ENCODE measurements at places on chromosomes 11 and 22.

GRCh38 chr11:34225091-34225490 lies 119.7 kb downstream of the NAT10 start:
- DNase-seq = no peak

GRCh38 chr11:83572581-83573496 lies 286.7 kb upstream of the CCDC90B start:
- DNase-seq = no peak

DNA sequence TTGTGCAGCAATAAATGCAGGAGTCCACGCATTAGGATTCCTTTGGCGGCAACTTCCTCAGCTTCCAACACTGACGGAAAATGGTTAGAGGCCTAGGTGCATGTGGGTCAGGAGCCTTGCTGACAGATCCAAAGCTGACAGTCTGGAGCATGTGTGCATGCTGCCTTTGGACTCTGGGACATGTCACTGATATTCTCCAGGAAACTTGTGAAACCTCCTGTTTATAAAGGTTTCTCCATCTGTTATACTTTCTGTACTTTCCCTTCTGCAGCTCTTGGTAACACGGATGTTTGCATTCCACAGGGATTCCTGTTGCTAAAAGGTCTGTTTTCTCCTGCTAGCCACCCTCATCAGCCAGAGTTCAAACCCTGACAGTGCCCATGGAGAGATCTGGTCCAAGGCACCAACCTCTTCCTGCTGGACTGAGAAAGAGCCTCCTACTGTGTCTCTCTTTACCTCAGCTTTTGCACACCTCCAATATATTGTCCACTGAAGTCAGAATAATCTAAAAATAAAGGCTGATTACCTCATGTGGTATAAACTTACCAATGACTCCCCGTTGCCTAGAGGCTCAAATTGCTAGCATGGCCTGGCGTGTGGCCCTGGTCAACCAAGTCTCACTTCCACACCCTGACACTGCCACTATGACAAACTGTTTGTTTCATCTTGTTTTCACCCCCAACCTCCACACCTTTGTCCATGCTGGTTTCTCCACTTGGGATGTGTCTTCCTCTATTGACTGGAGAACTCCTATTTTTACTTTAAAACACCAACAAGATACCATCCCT lies 31.1 kb upstream of the LYVE1 start:
- DNase-seq = no peak

- no peak for DNase-seq
Measured at GRCh38 chr11:64239662-64240434, 1.0 kb upstream of the FKBP2 start.

DNA sequence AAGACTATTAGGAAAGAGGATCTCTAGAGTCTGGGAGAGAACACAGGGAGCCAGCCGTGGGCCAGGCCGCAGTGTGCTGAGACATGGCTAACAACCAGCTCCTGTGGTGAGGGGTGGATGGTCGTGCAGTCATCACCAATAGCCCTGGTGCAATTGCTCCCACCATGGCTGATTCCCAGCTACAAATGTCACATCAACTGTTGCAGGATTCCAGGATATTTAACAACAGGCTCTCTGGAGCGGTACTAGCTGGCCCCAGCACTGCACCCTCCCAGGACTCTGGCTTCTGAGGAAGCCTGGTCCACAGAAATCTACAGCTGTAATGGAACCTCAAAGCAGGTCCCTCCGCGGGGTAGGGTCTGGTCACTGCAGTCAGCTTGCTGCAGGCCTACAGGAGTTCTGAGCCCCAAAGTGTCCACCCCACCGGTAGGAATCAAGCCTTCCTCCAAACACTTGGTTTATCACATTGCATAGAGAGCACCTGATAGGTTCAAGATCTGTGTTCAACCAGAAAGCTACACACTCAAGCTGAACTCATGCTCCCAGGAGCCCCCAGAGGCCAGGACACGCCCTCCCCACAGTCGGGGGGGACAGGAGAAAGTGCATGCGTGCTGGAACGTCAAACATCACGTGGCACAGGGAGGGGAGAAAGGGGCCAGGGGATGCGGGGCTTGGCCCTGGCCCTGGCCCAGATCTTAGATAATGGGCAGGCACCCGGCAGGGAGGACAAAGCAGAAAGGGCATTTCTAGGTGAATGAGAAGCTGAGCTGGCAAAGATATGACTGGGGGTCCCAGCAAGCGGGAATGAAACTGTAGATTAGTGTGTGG lies 609.0 kb downstream of the TBC1D22A start:
- no peak for DNase-seq

DNA sequence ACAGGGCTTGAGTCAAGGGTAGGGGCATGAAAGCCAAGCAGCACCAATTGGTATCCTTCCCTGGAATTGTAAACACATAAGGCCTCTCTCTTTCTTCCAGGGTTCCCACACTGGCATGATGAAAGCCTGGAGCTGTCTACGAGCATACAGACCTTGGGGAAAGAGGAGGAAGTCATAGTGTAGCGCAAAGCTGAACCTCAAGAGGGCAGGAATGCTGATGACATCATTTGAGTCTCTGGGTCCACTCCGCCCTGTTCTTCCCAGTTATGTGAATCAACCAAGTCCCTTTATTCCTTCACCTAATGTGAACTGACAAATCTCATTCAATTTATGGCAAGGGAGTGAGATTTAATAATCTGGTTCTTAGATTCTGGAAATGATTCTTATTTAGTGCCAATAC lies 266.4 kb upstream of the NCAM1 start:
- no peak for DNase-seq

DNA sequence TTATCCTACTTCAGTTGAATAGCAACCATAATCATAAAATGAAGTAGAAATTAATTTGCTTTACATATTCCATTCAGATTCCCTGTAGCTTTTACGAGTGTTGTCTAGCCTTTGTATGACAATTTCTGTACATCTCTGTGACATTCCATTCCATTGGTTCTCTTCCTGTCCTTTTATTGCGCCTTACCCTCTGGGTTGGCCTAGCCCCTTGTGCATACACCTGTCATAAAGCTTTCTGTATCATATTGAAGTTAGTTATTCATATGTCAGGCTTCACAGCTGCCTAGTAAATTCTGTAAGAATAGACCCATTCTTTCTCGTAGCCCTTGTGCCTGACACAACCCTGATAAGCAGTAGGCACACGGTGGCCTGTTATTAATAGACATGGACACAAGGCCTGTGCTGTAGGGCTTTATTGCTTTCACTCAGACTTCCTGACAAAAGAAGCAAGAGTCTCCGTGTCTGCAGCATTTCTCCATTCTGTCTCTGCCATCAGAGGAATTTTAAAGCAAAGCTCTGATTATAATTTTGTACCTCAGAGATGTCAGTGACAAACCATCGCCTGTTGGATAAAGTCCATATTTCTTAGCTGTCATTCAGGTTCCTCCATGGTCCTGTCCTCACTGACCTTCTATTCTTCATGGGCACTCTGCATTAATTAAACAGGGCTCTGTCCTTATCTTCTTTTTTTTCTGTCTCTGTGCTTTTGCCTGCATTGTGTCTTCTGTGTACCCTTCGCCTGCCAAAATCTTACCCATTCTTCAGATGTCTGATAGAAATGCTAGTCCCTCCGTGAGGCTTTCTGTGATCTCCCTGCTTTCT lies 49.4 kb downstream of the BID start:
- DNase-seq = no peak

- DNase-seq = no peak
Measured at GRCh38 chr22:50222508-50222907, 21.7 kb downstream of the SELENOO start.

GRCh38 chr11:121422675-121423074 lies 29.4 kb upstream of the SORL1 start:
- DNase-seq = no peak

- no peak for DNase-seq
Measured at GRCh38 chr11:31798554-31799434, 12.3 kb downstream of the PAX6 start.

GRCh38 chr11:29018631-29019030 lies 910.4 kb downstream of the METTL15 start:
- DNase-seq = no peak

DNA sequence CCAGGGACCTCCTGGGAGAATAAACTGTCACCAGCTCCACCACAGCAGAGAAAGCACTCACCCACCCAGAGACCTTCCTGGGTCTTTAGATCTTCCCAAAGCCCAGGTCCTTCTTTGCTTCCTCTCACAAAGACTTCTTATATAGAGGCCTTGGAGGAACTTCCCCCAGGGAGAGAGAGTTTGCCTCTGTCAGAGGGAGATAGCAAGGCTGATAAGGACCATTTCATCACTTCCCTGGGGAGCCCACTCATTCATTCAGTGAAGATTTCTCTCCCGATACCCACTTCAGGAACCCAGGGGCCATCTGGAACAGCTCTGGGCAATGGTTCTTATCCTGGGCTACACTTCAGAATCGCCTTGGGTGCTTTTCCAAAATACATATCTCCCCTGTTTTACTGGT lies at the start of gene PRG2:
PRG2 (minus strand) TSS at position 116 of the 400 bp plus-strand sequence. CDS start 706 bp downstream, outside the sequence.
- DNase-seq = no peak

DNA sequence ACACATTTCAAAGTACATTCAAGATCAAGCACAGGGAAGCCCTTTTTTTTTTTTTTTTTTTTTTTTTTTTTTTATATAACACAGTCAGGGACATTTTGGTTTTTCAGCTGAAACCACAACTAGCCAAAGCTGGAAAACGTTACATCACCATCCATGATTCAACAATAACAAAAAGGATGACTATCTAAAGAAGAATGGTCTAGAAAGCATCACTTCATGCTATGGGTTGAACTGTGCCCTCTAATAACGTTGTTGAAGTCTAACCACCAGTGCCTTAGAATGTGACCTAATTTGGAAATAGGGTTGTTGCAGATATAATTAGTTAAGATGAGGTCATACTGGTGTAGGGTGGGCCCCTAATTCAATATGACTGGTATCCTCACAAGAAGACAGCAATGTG lies 46.6 kb downstream of the MTMR2 start:
- no peak for DNase-seq

DNA sequence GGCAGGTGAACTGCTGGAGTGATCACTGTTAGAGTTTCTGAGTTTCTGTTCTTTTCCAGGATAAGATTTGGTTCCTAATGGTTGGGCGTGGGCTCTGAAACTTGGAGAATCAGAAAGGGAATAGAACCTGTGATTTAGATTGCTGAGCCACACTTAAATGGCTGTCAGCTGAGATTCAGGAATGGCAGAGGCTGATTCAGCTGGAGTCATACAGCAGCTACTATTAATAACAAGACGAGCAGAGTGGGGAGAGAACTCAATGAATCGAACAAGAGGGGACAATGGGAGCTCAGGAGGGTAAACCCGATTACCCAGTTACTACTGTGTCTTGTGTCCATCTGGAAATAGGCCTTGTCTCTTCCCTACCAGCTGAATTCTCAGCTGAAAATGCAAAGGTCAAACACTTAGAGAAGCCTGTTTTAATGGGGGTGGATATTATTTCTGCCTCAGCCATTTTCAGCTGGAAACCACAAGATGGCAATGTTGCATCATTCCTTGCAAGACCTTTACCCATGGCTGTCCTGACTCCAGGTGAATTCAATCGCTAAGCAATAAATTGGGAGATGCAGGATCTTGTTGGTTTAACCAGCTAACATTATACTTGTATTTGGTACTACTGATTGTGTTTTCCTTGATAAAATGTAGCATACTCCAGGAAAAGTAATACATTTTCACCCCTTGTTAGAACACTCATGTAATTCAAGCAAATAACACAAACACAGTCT lies 104.5 kb upstream of the RAG2 start:
- DNase-seq = no peak

GRCh38 chr11:111456086-111456858 lies 55.9 kb downstream of the BTG4 start:
- no peak for DNase-seq

GRCh38 chr11:119643876-119644225 lies 85.1 kb downstream of the NECTIN1 start:
- DNase-seq = no peak

DNA sequence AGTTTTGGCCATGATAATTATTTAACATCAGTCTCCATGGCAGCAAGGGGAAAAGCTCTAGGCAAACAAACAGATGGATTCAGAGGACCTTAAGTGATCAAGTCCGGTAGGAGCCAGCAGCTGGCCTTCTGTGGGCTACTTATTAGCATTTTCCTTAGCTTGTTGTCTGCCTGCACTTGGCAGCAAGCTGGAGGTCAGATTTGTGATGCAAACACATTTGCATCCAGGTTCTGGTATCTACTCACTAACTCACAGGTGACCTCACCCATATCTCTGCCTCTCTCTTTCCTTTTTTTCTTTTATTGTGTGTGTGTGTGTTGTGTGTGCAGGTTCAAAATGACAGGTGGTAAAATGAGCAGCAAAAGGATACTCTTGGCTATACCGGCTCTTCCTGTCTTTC lies 32.3 kb downstream of the ARHGAP42 start:
- no peak for DNase-seq

DNA sequence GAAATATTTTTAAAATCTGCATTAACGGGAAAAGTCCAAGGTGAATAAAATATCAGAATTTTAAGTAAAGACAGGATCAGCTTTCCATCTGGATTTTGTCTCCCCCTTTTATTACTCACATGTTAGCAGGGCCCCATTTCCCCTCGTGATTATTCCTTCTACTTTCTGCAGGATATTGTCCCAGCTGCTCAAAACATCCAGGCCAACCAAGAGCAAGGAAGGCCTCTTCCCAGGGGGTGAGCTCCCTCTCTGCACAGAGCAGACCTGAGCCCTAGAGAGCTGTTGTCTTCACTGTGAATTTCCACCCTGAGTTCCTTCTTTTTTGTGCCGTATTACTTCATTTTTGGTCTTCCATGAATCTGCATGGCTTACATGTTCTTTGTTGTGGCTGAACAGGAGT lies 3.7 kb upstream of the TMPRSS13 start:
- DNase-seq = no peak

DNA sequence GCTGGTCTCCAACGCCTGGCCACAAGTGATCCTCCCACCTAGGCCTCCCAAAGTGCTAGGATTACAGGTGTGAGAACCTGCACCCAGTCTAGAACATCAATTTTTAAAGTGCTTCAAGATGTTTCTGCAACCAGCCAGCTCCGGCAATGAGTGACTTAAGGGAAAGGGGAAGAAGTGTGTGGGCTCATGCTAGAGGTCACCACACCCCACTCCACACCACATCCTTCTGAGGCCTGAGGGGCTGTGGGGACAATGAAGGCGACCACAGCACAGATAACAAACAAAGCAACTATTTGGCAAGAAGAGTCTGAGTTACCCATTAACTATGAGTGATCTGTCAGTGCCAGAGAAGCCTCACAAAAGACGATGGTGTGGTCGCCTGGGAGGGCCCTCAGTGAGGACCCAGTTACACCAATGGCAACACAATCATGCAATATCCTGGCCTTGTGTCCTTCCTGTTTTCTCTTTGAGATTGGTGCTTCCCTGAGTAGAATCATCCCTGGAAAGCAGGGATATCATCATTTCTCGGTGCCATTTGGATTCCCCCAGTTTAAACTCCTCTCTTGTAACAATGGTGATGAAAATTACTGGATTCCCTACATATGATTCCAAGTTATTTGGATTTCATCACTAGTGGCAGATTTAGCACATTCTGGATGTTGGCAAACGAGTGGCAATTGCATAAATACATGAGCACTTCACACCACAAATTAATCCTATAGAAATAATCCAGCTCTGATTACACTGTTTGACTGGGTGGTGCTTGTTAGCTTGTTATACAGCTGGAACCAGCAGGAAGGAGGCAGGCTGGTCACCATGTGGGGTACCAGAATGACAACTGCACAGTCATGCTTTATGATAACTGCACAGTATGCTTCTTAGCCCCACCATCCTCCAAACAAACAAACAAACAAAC lies 18.4 kb downstream of the ABTB2 start:
- no peak for DNase-seq

GRCh38 chr11:15327786-15328231 lies 213.1 kb downstream of the INSC start:
- no peak for DNase-seq

Data from activated naive CD8-positive, alpha-beta T cell treated with anti-CD3 and anti-CD28 coated beads, Interleukin-2, amount 50 U/mL, for 16 hours (primary cell).